ENCODE measurements at places on chromosomes 5 and 9.

DNA sequence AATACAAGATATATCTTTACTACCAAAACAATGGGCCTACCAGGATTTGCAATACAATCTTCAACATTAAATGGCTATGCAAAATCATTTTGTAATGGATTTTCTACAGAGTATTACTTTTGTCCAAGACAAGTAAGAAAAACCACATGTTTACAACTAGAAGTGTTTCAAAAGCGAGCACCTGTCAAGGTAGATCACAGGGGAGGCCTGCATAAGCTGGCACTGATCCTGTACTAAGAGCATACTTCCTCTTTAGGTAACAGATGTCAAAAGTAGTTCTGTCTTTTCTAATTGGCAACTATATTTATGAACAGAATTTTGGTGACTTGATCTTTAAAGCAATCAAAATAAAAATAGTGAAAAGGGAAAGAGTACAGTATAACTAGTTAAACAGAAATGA is 249.0 kb downstream of the MLLT3 start:
- H3K27me3 ChIP-seq = no peaks in the 10 kb centered on the region
- peaks cover 46% of the 10 kb centered on the region for H3K4me1 ChIP-seq
- DNase-seq = no peak

- no peaks in the 10 kb centered on the region for H3K4me1 ChIP-seq
- DNase-seq = no peak
- no peak overlapping the region for H3K27ac ChIP-seq
- no peaks in the 10 kb centered on the region for H3K27me3 ChIP-seq
- H3K36me3 ChIP-seq = no peaks in the 10 kb centered on the region
Measured at GRCh38 chr5:167050568-167051401, 1240.7 kb upstream of the WWC1 start.

DNA sequence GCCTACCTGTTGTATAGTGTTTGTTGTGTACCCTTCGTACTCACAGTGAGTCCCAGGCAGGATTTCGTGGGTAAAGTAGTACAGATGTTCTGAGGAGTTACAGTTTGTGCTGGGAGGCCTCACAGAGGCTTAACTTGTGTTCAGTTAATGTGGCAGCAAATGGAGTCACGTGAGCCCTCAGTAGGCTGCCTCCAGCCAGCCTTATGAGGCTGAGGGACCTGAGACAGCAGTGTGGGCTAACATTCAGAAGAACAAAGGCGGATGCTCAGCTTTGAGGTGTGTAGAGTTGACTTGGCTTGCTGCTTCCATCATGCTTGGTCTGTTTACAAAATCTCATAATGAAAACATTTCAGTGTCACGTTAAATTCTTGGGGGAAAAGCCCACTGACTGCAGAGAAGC is 118.1 kb downstream of the TRIO start:
- no peaks in the 10 kb centered on the region for H3K36me3 ChIP-seq
- no peak overlapping the region for H3K27ac ChIP-seq
- no peak for DNase-seq
- H3K4me1 ChIP-seq = no peaks in the 10 kb centered on the region

GRCh38 chr5:108251350-108251749 is 130.5 kb downstream of the FBXL17 start:
- no peak overlapping the region for H3K27ac ChIP-seq
- H3K27me3 ChIP-seq = no peaks in the 10 kb centered on the region
